Skin of body (tissue), 3 donors: ENCODE measurements at places on chromosomes 6 and 20.

DNA sequence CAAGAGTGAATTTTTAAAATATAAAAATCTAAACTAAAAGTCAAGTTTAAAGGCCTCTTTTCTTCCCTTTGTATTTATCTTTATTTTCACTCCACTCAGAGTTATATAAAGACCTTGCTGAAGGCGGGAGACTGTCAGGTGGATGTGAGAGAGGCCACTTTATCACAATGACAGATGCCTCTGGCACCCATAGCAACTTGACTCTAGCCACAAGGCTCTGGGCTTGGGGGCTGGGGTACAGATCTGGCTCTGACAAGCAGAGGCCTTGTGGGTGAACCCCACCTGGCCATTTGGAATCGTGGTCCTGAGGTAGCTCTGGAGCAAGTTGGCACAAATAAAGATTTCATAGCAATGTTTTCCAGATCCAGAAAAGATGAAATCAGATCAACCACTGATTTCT, 417.2 kb downstream of the RFPL4B start:
- DNase-seq, result no peak

GRCh38 chr6:14807130-14807529, 438.7 kb upstream of the JARID2 start:
- peak; percentile 55 for DNase-seq

GRCh38 chr6:167580619-167580911, 246.1 kb upstream of the AFDN start:
- DNase-seq, result no peak

DNA sequence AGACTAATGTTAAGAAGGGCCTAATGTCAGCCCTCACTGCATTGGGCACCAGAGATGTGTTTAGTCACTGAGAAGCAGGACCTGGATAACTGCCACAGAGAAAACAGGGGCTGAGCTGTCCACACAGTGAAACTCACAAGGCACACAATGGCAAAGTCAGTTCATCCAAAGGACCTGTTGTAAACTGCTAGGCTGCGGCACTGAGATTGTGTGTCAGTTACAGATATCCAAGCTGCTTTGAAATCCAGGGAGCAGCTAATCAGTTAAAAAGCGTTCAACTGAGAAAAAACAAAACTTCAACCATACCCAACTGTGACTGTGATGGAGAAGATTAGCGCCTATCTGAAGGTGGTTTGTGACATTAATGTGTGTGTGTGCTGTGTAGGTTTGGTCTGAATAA, 27.8 kb upstream of the TMEM14A start:
- no peak for DNase-seq
